MCF 10A (cell line): ENCODE measurements at places on chromosomes 12 and 14.

GRCh38 chr12:40226705-40227104 is 1.9 kb downstream of the LRRK2 start:
- DNase-seq = peak; percentile 87

DNA sequence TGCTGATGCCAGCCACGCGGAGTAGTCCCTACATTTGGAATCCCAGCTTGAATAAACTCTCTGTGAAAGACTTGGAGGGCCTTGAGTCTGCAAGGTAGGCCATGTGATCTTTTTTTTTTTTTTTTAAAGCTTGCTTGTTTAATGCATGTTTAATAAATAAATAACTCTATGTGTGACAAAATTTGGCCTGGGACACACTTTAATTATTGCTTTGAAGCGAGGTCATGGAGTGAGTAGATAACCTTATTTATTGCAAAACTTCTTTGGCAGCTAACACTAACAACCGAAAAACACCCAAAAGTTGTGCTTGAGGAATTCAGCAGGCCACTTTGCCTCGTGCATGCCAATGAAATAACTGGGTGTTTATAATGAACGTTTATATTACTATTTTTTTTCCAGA is 382.2 kb downstream of the FLRT2 start:
- no peak for DNase-seq

DNA sequence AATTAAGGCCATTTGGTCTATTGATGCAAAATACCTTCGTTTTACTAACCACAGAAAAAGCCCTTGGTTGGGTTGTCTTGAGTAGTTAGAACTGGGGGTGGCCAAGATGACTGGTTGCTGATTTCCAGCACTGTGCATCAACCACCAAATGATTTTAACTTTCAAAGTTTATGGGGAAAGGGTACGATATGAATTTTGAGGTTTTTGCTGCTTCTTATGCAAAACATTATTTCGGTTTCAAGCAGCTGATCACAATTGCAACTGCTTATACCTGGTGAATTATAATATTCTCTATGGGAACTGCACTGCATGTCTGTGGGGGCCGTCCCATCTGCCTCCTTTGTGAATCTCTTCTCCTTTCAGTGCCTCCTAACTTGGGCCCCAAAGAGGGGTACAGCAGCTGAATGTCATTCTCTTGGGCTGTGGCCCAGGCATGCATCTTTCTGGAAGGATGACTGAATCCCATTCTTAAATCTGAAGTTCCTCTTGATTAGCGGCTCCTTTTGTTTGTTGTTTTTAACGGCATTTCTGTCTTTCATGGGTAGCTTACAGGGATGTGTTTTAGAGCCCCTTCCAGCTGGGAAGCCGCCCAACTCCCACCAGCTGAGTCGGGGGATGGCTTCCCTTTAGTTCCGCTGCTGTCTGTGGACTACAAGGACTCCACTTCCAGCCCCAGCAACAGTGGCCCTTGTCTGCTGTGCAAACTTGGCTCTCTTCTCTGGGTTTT is 479.8 kb downstream of the ZFP36L1 start:
- no peak for DNase-seq

- no peak for DNase-seq
Observed at GRCh38 chr12:19177754-19178153, 48.2 kb downstream of the PLEKHA5 start.

DNA sequence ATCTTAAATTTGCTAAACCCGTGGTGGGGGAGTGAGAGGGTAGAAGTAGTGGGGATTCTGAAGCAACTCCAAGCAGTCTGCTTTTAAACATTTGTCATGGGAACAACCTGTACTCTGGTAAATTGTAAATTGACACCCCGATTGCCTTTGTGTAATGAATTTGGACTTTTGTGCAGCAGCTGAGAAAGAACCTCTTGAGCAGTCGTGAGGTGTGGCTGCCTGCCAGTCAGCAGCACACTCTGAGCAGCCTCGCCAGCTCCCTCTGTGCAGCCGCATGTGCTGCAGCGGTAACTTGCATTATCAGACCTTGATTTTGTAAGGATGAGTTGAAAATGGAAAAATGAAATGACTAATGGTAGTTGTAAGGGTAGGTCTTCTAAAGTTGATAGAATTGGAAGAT is 74.3 kb downstream of the SUSD6 start:
- DNase-seq = peak; percentile 82

DNA sequence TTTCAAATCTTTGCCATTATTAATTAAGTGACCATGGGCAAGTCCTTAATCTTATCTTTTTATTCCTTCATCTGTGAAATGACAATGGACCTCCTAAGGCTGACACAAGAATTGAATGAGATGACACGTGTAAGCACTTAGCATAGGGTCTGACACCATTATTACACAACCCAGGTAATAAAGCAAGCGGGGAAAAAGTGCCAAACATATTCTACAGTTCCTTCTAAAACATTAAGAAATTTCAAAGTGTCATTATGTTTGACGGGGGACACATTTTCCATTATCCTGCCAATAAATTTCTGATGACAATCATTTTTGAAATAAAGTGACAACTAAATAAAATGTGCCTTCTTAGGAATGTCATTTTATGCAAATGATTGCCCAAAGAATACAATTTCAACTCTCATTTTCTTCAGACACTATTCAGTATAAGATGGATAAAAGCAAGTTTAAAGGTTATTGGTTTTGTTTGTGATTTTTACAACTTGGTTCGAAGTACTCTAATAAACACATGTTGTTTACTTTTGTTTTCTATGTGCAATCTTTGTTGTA is 3.0 kb downstream of the ANKS1B start:
- no peak for DNase-seq

DNA sequence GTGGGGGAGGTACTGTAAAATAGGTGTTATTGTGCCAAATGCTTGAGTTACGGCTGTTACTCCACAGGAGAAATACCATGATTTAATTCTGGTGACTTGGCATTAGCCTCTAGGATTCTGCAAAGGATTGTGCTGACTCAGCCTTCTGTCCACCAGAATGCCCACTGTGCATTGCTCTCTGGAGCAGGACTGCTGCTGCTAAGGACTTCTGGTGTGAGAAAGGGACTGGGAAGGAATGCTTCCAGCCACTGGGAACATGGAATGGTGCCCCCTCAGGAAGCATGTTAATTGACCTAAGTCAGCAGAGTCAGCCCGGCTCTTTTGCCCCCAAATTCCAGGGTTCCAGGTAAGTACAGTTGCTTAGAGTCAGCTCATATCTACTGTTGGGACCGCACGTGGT is 32.9 kb downstream of the ZFHX2 start:
- DNase-seq = no peak

DNA sequence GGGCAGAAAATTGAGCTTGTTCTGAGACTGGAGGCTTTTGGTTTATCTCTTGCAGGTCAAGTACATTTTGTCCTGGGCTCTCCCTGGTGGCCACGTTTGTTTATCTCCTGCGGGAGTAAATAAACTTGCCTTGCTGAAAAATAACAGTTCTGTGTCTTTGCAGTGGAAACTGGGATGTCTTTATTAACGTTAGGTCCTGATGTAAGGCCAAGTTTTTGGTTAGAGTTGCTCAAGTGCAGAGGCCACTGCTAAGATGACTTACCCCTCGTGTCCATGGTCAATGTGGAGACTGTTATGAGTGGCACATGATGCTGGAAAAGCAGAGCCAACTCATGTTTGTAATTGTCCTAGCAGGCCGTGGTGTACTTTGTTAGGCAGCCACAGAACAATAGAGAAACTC is 3.8 kb downstream of the PTPN11 start:
- DNase-seq = no peak

GRCh38 chr14:41973178-41973577 is 366.5 kb downstream of the LRFN5 start:
- DNase-seq = no peak

GRCh38 chr12:82609234-82609914 is 77.3 kb upstream of the TMTC2 start:
- DNase-seq = no peak

DNA sequence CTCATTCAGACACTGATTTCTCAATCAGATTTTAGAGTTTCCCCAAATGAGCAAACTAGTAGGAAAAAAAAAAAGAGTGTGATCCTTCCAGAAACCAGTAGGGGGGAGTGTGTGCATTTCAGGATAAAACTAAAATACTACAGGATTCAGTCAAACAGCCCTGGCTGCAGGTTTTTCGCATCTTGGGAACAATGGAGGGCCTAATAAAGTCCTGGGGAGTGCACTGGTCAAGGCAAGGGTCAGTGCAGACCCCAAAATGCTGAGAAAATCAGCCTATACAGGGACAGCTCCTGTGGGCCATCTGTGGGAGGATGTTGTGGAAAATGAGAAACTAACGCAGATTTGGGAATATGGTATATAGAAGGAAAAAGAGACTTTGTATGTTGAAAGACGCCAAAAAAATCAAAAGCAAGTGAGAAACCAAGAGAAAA is 22.2 kb upstream of the ABCD4 start:
- peak; percentile 52 for DNase-seq

- DNase-seq = no peak
Observed at GRCh38 chr14:31252865-31253264, 45.3 kb upstream of the HECTD1 start.

GRCh38 chr12:97397008-97397407 is 65.6 kb upstream of the RMST start:
- no peak for DNase-seq

DNA sequence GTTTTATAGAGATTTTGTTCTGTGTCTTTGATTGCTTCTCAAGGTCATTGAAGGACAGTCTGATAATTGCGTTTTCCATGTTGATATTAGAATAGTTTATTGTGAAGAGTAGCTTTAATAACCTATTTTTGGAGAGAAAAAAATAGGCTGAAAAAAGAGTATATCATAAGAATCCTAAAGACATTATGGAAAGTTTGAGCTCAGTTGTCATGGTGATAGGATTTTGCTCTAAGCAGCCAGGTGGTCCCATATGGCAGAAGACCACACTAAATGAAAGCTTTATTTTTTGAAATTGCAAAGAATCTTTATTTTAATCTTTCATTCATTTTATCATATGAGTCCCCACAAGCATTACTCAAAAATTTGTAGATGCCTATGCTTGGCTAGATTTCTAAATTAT is 358.9 kb upstream of the NAV3 start:
- no peak for DNase-seq

DNA sequence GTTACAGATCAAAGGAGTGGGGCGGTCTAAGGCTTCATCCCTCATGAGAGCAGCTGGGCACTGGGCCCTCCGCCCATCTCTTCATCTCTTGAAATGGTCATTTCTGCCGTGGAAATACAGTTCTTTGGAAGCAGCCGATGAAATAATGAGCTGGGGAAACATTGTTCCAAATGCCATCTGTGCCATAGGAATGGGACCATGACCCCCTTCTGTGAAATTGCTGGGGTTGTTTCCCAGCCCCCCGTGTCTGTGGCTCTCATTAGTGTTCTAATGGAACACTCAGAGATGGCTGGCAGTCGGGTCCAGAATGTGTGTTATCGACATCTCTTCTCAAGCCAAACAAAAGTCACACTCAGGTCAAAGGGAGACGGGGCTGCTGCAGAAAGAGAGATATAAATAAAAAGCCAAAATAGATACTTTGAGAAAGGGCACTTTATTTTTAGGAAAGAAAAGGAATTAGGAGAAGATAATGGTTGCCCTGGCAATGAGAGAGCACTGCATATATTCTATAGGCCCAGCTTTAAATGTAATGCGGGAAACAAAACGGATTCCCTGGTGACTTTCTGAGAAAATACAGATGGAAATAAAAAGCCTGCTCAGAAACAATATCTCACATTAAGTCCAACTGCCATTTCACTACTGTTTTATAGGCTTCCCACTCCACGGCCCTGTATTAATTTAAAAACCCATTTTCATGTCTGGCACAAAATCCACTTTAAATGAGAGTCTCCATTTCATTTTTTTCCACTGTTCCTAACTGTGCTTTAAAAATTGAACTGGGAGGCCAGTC is 107.1 kb downstream of the TTC8 start:
- DNase-seq = no peak

DNA sequence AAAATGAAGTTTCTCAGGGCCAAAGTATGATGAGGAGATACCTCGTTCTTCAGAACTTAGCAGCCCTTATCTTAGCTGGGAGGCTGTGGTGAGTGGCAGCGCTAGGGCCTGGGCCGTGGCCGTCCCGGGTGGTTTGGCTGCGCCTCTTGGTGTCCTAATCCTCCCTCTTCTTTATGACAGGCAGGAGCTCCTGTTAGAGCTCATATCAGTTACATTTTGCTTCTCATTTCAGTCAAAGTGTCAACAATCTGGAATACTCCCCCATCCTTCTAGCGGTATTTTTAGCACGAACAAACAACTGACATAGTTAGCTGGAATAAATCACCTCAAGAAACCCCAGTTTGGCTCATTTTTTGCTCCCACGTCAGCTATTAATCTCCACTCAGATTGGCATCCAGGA is 188.8 kb downstream of the TTC7B start:
- no peak for DNase-seq
